Cerebellar nuclear complex (tissue), 1 donor: ENCODE measurements at places on chromosomes 1 and 21.

DNA sequence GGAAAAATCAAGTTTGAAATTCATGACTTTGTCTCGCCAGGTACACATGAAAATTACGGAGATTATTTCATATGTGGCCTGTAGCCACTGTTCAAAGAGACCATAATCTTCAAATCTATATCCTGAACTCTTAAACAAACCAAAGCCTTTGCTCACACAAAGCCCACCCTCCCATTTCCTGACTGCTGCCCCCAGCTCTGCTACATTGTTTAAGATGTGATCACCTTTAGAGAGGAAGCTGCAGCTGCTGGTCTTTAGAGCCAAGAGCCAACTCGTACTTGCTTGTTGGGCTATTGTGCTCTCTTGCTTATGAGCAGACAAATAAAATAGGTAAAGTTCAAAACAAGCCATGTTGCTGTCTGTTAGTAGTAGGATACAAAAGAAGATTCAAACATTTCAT, 71.9 kb downstream of the DTL start:
- no peak for DNase-seq

DNA sequence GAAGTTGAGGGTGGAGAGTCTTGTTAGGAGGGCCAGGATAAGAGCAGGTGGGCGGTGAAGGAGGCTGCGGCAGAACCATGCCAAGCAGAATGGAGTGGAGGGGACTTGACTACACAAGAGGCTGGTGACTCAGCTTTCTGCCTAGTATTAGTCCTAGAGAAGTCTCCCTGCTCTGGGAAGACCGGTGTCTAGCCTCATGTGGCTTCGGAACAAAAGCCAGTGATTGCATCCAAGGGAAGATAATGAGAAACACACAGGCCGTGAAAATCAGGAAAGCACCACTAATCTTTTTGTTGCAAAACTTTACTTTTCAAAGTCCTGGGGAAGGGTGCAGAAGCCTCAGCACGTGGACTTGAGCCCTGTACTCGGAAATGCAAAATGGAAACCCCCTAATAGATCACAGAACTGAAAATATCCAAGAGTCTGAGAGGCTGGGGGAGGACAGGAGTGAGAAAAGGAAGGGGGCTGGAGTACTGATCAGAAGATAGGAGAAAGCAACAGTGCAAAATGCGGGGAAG, 31.4 kb downstream of the DDR2 start:
- DNase-seq: no peak

DNA sequence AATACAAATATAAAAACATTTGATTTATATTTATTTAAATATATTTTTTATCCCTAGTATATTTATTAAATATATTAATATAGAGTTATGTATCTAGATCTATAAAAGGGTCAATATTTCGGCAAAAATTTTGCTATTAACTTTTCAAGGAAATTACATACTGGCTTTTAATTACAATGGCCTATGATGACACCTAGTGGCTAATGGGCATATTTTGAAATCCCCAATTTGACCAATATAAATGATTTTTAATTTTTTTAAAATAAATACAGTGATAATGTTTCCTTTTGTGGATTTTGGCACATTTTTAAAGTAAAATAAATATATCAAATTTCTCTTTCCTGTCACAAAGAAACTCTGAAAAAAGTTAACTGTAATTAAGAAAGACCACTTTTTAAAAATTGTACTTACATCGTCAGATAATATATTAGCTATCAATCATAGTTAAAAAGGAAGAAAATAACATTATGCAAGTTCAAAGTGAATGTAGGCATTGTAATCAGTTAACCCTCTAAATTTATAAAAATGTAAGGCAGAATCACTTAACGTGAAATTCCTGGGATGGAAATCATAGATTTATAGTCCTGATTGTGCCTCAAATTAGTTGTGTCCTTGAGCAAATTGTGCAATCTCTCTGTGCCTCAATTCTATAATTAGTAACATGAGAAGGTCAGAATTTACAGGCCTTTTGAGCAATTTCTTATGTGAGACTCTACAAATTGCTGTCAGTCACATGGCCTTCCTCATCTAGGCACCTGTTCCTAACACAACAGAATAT, 25.6 kb upstream of the RGS13 start:
- DNase-seq: no peak

GRCh38 chr1:108124622-108125311, 75.4 kb downstream of the SLC25A24 start:
- DNase-seq: no peak

DNA sequence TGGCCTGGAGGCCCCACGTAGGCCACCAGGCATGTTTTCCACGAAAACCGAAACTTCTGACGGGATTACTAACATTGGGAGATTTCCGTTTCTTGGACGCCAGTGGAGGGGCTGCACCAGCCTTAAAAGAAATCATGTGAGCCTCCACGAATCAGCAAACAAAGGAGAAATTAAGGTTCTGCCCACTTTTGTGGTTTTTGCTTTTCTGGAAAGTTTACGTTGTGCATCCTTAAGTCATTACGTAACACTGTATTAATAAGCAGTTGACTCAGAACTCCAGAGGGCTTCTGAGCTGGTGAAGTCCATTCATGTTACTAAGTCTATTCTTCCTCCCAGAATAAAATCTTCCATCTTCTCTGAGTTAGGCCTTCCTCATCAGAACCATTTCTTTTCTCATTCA, 168.5 kb downstream of the PSMG1 start:
- no peak for DNase-seq

DNA sequence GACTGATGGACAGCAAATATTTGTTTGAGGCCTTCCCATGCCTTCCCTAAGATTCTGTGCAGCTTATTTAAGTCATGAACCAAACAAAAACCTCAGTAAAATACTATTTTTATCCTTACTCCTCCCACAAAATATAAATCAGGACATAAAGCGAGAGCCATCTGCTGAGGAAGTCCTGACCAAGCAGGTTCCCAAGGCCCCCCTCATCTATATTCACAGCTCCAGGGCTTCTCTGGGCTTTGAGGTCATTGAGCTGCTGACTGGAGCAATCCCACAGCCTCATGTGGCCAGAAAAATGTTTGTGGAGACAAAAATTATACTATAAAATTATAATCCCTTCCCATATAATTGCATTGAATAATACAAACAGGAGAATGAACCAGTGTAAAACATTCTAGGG, 846.2 kb downstream of the ADGRL2 start:
- no peak for DNase-seq

GRCh38 chr1:32695098-32695904, 7.3 kb downstream of the SYNC start:
- no peak for DNase-seq

DNA sequence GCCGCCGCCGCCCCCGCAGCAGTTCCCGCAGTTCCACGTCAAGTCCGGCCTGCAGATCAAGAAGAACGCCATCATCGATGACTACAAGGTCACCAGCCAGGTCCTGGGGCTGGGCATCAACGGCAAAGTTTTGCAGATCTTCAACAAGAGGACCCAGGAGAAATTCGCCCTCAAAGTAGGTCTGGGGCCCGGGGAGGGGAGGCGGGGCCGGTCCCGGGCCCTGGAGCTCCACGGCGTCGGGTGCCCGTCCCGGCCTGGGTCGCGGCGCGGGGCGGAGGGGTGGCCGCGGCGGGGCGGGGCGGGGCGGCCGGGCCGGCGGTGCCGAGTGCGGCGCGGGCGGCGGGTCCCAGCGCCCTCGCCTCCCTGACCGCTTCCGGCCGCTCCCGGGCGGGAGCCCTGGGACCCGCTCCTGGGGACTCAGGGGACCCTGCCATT, 646 bp downstream of the MAPKAPK2 start:
- no peak for DNase-seq

DNA sequence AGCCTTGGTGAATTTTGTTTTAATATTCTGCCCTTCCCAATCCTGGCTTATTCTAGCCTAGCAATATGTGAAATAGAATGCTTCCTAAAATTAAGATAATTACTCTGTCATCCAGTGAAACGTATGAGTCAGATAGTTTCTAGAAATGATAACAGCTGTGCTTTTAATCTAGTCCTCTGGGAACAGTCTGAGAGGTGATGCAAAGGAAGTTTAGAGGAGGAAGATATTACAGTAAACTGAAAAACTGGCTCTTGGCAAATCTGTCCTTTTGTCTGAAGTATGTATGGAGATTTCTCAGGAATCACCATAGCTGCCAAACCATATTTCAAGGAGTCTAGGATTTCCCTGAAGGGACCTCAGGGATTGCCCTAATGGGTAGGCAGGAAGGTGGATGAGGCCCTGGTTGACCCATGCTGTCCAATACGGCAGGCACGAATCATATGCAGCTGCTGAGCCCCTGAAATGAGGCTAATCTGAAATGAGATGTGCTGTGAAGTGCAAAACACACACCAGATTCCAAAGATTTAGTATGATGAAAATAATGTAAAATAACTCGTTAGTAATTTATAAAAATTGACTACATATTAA, 70.8 kb upstream of the LBR start:
- DNase-seq: no peak

DNA sequence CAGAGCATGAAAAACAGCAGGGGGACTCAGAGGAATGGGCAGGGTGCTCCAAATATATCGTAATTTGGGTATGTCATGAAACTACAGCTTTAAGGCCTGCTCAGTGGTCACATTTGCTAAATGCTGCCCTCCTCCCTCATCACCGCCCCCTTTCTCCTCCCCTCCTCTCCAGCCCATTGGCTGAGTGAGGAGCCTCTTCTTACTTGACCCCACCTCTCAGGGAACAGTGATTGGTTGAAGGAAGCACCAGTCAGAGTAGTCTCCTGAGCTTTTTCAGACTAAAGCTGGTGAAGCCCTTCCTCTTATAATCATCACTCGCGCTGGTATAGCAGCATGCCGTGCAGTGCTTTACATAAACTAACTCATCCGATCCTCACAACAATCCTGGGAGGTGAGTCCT, 10.0 kb upstream of the TTC39A start:
- no peak for DNase-seq

GRCh38 chr1:9807541-9807940, 16.2 kb downstream of the CLSTN1 start:
- DNase-seq: no peak

DNA sequence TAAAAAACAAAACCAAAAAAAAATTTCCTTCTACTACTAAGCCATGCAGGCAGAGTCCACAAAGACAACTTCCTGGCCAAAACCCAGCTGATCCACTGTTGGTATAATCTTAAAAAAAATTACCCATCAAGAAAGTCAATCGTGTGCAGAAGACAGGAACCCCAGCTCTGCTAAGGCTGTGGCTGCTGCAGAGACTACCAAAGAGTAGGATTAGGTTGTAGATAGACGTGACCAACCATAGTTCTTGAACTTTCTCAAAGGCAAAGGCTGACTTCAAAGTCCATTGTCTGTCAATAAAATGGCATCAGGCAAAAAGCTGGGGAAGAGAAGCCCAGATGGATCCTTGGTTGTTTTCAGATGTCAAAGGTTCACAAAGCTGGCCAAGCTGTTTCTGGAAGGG, 3.4 kb downstream of the PSMB4 start:
- no peak for DNase-seq

GRCh38 chr1:173050865-173051264, at the start of gene TNFSF18:
Gene TNFSF18, minus strand, starts transcription at chr1:173050941. Its CDS starts 45 bp downstream, at chr1:173050896.
- DNase-seq: no peak

DNA sequence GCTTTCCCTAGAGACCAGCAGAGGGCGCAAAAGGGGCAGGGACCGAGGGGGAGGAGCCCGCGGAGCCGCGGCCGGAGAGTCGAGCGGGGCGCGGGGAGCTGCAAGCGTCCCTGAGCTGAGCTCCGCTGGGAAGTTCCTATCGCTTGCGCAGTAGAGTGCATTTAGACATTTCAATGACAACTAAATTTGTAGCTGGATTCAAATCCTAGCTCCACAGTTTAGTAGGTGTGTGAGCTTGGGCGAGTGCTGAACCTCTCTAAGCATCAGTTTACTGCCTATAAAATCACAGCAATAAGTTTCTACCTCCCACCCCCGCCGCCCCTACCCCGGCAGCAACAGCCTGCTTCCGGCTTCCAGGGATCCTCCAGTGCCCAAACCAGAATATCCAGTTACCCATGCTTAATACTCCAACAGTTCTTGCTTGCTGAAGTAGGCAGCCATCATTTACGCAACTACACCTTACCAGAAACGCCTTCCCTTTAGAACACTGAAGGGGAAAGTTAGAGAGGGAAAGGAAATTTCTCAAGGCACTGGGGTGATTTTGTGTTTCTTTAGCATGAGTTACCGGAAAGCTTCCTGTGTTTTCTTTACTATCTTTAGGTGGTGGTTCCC, 9.1 kb downstream of the TLR5 start:
- no peak for DNase-seq

DNA sequence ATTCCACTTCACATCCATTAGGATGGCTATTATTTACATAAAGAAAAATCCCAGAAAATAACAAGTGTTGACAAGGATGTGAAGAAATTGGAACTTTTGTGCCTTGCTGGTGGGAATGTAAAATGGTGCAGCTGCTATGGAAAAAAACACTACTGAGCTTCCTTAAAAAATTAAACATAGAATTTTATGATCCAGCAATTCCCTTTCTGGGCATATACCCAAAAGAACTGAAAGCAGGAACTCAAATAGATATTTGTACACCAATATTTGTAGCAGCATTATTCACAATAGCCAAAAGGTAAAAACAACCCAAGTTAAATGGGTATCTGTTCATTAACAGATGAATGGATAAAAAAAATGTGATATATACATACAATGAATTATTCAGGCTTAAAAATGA, 45.6 kb downstream of the WNT2B start:
- DNase-seq: no peak

DNA sequence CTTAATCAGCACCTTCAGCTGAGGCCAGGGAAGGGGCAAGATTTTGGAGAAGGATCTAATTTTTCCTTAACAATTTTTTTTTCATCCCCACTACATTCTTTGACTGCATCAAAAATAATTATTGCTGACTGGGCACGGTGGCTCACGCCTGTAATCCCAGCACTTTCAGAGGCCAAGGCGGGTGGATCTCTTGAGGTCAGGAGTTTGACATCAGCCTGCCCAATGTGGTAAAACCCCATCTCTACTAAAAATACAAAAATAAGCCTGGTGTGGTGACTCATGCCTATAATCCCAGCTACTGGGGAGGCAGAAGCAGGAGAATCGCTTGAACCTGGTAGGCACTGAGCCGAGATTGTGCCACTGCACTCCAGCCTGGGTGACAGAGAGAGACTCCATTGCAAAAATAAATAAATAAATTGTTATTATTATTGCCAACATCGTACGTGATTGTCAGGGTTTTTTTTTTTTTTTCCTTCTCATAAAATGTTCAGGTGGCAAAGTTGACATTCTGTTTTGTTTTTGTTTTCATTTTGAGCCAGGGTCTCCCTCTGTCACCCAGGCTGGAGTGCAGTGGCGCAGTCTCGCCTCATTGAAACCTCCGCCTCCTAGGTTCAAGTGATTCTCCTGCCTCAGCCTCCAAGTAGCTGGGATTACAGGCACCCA, 37.3 kb upstream of the MORC3 start:
- no peak for DNase-seq
